ENCODE measurements at places on chromosomes 11 and 22. TPM values are rescaled to one million over a fixed set of nuclear protein-coding genes. Genes with fewer than 3 reads are reported as not detected.

The GRM5 gene
- not detected for total RNA-seq

The HBG2 gene
- total RNA-seq = not detected

DNA sequence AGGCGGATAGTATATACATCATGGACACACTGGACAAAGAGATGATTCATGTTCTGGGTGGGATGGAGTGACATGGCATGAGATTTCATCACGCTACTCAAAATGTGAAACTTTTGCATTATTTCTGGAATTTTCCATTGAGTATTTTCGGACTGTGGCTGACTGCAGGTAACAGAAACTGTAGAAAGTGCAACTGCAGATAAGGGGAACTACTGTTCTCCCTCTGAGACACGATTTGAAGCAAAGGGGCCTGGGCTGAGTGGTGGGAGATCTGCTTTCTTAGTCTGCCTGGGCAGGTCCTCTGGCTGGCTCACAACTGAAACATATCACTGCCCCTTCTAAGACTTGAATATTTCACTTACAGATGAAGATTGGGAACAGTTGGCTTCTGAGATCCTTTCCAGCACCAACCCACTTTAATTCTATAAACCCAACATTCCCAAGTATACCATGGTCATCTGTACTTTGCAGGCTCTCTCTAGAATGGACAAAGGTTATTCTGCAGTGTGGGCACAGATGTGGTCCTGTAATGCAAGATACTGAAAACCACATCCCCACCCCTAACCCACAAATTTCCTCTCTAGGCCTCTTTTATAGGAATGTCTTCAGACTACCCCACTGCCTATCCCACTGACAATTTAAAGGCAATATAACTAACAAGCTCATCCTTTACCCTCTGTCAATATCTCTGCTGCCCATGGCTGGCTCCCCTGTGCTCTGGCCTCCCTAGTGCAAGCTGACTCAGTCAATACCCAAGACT is 121.1 kb downstream of the KCNC1 start:
- H3K27ac ChIP-seq = no peak overlapping the region
- H3K36me3 ChIP-seq = no peaks in the 10 kb centered on the region
- H3K27me3 ChIP-seq = no peaks in the 10 kb centered on the region
- no peaks in the 10 kb centered on the region for H3K4me1 ChIP-seq

The GAL3ST3 gene
- not detected for total RNA-seq

DNA sequence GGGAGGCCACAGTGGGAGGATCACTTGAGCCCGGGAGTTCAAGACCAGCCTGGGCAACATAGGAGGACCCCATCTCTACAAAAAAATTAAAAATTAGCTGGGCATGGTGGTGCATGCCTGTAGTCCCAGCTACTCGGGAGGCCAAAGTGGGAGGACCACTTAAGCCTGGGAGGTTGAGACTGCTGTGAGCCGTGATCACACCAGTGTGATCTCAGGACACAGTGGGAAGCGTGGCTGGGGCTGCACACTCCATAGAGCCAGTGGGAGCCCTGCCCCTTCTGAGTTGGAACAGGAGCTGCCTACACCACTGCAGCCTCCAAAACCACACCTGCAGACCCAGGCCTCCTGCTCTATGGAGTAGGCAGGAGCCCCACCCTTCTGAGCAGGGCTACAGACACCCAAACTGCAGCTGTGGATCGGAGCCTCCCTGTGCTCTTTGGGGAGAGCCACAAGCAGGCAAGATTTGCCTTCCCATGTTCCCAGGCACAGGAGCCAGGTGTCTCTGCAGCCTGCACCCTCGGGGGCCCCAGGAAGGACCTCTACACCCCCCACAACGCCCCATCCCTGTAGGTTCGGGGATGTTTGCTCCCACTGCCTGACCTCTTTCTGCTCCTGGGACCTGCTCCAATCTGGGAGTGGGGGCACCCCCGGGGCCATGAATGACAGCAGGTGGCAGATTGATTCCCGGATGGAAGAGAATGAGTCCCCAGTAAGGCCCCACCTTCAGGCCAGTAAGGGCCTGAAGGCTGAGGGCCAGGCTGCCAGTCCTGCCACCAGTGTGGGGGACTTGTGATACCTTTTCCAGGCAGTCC is 245.4 kb downstream of the BUD13 start:
- H3K36me3 ChIP-seq = no peaks in the 10 kb centered on the region
- no peaks in the 10 kb centered on the region for H3K27me3 ChIP-seq
- no peaks in the 10 kb centered on the region for H3K4me1 ChIP-seq
- DNase-seq = no peak
- H3K27ac ChIP-seq = no peak overlapping the region
- H3K4me3 ChIP-seq = no peak overlapping the region

The SUSD2 gene
- 10.7 TPM for total RNA-seq

The PVALB gene
- total RNA-seq = not detected

The OR51I1 gene
- total RNA-seq = not detected

GRCh38 chr11:17781626-17782025 is 47.0 kb downstream of the KCNC1 start:
- no peaks in the 10 kb centered on the region for H3K36me3 ChIP-seq
- no peak for DNase-seq

GRCh38 chr22:46547179-46547882 is 9.9 kb upstream of the CELSR1 start:
- peak overlapping the region; percentile 64 for H3K27ac ChIP-seq
- no peaks in the 10 kb centered on the region for H3K27me3 ChIP-seq
- H3K4me1 ChIP-seq = no peaks in the 10 kb centered on the region
- peak; percentile 42 for DNase-seq
- H3K36me3 ChIP-seq = no peaks in the 10 kb centered on the region
- no peak overlapping the region for H3K4me3 ChIP-seq

DNA sequence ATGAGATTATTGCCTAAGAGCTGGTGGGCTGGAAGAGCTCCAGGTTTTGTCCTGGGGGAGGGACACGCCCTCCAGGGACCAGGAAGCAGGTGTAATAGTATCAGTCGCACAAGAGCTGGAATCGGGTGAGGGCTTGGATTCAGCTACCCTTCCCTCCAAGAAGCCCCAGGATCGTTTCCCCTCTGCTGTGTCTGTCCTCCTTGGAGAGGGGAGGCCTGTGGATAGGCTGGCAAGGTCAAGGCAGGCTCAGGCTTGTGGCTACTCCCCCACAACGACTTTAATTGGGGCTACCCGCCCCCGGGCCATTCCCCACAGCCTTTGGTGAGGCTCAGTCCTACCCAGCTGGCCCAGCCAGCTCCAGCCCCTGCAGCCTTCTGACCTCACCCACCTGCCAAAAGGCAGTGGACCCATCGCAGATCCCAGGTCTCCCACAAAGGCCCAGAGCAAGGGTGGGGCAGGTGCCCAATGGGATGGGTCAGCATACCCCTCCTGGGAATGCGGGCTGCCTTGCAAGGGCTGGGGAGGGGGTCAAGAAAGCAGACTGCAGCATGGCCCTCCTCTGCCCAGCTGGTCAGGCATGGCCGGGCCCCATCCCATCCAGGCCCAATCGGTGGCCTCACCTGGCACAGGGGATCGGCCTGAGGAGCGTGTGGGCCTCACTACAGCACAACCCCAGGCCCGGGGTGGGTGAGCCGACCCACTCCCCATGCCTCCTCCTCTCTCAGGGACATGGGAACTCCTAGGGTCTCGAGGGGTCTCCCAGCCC is 1.0 kb downstream of the CTSD start:
- H3K4me1 ChIP-seq = peaks cover 4% of the 10 kb centered on the region
- peak overlapping the region; percentile 83 for H3K4me3 ChIP-seq
- no peak for DNase-seq
- no peaks in the 10 kb centered on the region for H3K27me3 ChIP-seq
- peak overlapping the region; percentile 98 for H3K27ac ChIP-seq

GRCh38 chr11:7098235-7098832 is 9.5 kb downstream of the RBMXL2 start:
- no peaks in the 10 kb centered on the region for H3K27me3 ChIP-seq
- no peak overlapping the region for H3K4me3 ChIP-seq
- H3K4me1 ChIP-seq = no peaks in the 10 kb centered on the region
- DNase-seq = no peak
- no peak overlapping the region for H3K27ac ChIP-seq

The MS4A14 gene
- total RNA-seq = 0.57 TPM

DNA sequence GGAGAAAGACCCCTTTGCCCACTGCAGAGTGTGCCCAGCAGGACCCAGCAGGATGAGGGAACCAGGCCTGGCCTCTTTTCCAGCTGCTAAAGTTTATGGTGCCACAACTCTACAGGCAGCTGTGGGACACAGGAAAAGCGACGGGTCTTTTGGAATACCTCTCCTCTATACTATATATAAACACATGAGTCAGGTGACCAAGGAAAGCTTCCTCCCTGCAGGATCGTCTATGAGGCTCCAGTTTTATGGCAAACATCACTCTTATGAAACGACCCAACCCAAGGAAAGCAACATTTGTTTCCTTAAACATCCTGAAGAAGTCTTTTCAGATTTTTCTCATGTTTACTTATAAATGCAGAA is 102.8 kb upstream of the AKIP1 start:
- H3K27ac ChIP-seq = peak overlapping the region; percentile 63
- no peaks in the 10 kb centered on the region for H3K36me3 ChIP-seq
- H3K4me3 ChIP-seq = peak overlapping the region; percentile 76
- DNase-seq = no peak
- H3K27me3 ChIP-seq = no peaks in the 10 kb centered on the region

The GAL3ST1 gene
- 19.0 TPM for total RNA-seq

The FOSL1 gene
- total RNA-seq = 1.5 TPM

- H3K27ac ChIP-seq = no peak overlapping the region
- DNase-seq = peak; percentile 27
- H3K4me3 ChIP-seq = no peak overlapping the region
- H3K36me3 ChIP-seq = peaks cover 52% of the 10 kb centered on the region
Measured at GRCh38 chr11:62152245-62153086, 28.7 kb downstream of the INCENP start.

- DNase-seq = no peak
- H3K36me3 ChIP-seq = no peaks in the 10 kb centered on the region
- no peak overlapping the region for H3K27ac ChIP-seq
- no peaks in the 10 kb centered on the region for H3K4me1 ChIP-seq
- no peak overlapping the region for H3K4me3 ChIP-seq
Measured at GRCh38 chr22:47695176-47695575, 932.7 kb downstream of the TBC1D22A start.

DNA sequence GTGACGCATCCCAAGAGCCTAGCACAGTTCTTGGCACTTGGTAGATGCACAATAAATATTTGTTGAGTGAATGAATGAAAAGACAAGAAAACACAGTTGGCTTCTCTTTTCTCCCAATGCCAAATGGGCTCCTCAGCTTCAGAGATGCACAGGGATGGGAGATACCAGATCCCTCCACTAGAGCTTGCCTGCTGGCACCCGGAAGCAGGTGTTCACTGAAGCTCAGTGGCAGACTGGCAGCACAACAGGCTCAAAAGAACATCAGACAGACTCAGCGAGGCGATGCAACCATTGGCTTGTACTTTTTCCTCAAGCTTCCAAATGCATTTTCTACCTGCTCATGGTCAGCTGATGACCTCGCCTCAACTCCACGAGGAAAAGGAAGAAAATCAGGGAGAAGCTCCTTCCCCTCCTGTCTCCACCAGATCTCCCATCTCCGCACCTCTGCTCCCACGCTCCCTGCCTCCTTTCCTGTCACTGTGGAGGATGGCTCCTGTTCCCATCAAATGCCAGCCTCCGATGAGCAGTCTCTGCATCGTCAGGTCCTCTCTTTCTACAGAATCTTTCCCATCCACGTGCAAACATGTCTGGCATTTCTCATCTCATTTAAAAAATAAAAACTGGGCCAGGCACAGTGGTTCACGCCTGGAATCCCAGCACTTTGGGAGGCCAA is 5.8 kb downstream of the RAPSN start:
- no peaks in the 10 kb centered on the region for H3K4me1 ChIP-seq
- H3K4me3 ChIP-seq = no peak overlapping the region
- no peak overlapping the region for H3K27ac ChIP-seq
- no peaks in the 10 kb centered on the region for H3K36me3 ChIP-seq
- no peak for DNase-seq
- no peaks in the 10 kb centered on the region for H3K27me3 ChIP-seq

DNA sequence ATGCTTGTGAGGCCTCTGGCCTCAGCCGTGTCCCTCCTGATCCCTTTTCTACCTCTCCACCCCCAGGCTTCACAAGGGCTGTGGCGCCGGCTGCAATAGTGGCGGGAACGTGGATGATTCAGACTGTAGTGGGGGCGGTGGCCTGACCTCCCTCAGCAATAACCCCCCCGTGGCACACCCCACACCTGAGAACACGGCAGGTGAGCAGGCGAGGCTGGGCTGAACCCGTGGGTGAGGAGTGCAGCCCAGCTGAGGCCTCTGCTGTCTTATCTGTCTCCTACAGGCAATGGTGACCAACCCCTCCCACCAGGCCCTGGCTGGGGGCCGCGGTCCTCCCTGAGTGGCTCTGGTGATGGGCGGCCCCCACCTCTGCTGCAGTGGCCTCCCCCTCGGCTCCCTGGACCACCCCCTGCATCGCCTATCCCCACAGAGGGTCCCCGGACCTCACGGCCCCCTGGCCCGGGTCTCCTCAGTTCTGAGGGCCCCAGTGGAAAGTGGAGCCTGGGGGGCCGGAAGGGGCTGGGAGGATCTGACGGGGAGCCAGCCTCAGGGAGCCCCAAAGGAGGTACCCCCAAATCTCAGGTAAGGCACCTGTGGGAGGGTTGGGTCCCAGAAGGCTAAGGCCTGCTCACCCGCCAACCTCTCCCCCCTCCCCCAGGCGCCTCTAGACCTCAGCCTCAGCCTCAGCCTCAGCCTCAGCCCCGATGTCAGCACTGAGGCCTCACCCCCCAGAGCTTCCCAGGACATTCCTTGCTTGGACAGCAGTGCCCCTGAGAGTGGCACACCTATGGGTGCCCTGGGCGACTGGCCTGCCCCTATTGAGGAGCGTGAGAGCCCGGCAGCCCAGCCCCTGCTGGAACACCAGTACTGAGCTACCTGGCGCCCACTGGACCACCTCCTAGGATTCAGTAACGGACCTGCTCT is 1.5 kb upstream of the SIPA1 start:
- H3K4me3 ChIP-seq = no peak overlapping the region
- no peak overlapping the region for H3K27ac ChIP-seq
- no peaks in the 10 kb centered on the region for H3K36me3 ChIP-seq
- no peak for DNase-seq
- peaks cover 33% of the 10 kb centered on the region for H3K4me1 ChIP-seq

The KCNJ11 gene
- 1.7 TPM for total RNA-seq

GRCh38 chr11:82854242-82854641 is 46.0 kb downstream of the PRCP start:
- H3K27ac ChIP-seq = no peak overlapping the region
- H3K27me3 ChIP-seq = no peaks in the 10 kb centered on the region
- H3K4me3 ChIP-seq = no peak overlapping the region
- H3K4me1 ChIP-seq = no peaks in the 10 kb centered on the region
- DNase-seq = no peak

GRCh38 chr22:25092119-25092518 is 107.5 kb upstream of the CRYBB3 start:
- no peak for DNase-seq
- H3K4me3 ChIP-seq = no peak overlapping the region
- H3K36me3 ChIP-seq = no peaks in the 10 kb centered on the region
- no peak overlapping the region for H3K27ac ChIP-seq
- H3K4me1 ChIP-seq = no peaks in the 10 kb centered on the region

GRCh38 chr11:67266449-67267187 is at the start of gene GRK2:
Gene GRK2 (plus strand): TSS chr11:67266473. CDS start chr11:67266700, 227 bp downstream.
- H3K27me3 ChIP-seq = no peaks in the 10 kb centered on the region
- peaks cover 64% of the 10 kb centered on the region for H3K4me1 ChIP-seq
- peaks cover 7% of the 10 kb centered on the region for H3K36me3 ChIP-seq
- peak within 1 kb of the TSS; percentile 90 for H3K27ac ChIP-seq
- peak; percentile 66 for DNase-seq

GRCh38 chr11:114401311-114401710 is 845 bp downstream of the RBM7 start:
- no peaks in the 10 kb centered on the region for H3K36me3 ChIP-seq
- DNase-seq = no peak
- peak overlapping the region; percentile 91 for H3K27ac ChIP-seq
- H3K27me3 ChIP-seq = no peaks in the 10 kb centered on the region
- H3K4me1 ChIP-seq = peaks cover 44% of the 10 kb centered on the region

All from Peyer's patch (tissue), 4 donors.